Vein endothelial cell (primary cell): ENCODE measurements at places on chromosomes 3 and 15. TPM values are rescaled to one million over a fixed set of nuclear protein-coding genes. Genes with fewer than 3 reads are reported as not detected.

Gene ZIC4
- total RNA-seq: under 0.01 TPM in 1 of 2 replicates, not detected in the other

Gene CGNL1
- total RNA-seq: 20.2 and 23.8 TPM in 2 replicates

Gene SOX2
- not detected in 2 replicates for total RNA-seq

Gene TMEM212
- not detected in 2 replicates for total RNA-seq

Gene ANKRD34C
- total RNA-seq: not detected in 2 replicates

Gene NOX5
- total RNA-seq: 0.33 TPM in 1 of 2 replicates, not detected in the other

Gene KLHL40
- total RNA-seq: not detected in 2 replicates

Gene SAMD7
- not detected in 2 replicates for total RNA-seq

Gene HAUS2
- total RNA-seq: 27.8 and 42.8 TPM in 2 replicates

Gene CCR9
- not detected in 2 replicates for total RNA-seq

Gene PRSS50
- not detected in 2 replicates for total RNA-seq

Gene TMEM44
- total RNA-seq: 40.8 and 55.5 TPM in 2 replicates

Gene DLEC1
- under 0.01 TPM in 1 of 2 replicates, not detected in the other for total RNA-seq

Gene ARNT2
- total RNA-seq: under 0.01 and 0.76 TPM in 2 replicates

Gene GLDN
- total RNA-seq: not detected in 2 replicates

Gene LSAMP
- total RNA-seq: 0.10 and 0.33 TPM in 2 replicates

Gene CAMK2N2
- not detected in 2 replicates for total RNA-seq

Gene GP9
- not detected in 2 replicates for total RNA-seq

Gene RLBP1
- not detected in 2 replicates for total RNA-seq

Gene MUC20
- 0.38 and 2.0 TPM in 2 replicates for total RNA-seq

Gene KCNAB1
- 0.19 and 0.33 TPM in 2 replicates for total RNA-seq

Gene CD200
- total RNA-seq: 10.2 and 14.7 TPM in 2 replicates

Gene APH1B
- 14.4 and 17.8 TPM in 2 replicates for total RNA-seq

Gene CHRNA7
- total RNA-seq: 0.33 and 1.4 TPM in 2 replicates

Gene MESP1
- total RNA-seq: 0.10 and 0.33 TPM in 2 replicates

Gene GADL1
- total RNA-seq: 0.48 and 0.65 TPM in 2 replicates

Gene TMCO5A
- total RNA-seq: not detected in 2 replicates

Gene IL17RE
- 0.33 and 0.57 TPM in 2 replicates for total RNA-seq

Gene ZNF639
- 46.1 and 51.9 TPM in 2 replicates for total RNA-seq

Gene COL8A1
- total RNA-seq: 174 and 860 TPM in 2 replicates

Gene SERF2
- total RNA-seq: 444 and 550 TPM in 2 replicates

Gene ZBTB20
- total RNA-seq: 22.8 and 29.4 TPM in 2 replicates

Gene SLC12A1
- total RNA-seq: not detected in 2 replicates

Gene SLC51B
- total RNA-seq: not detected in 2 replicates

Gene FBLN2
- total RNA-seq: 1.2 and 7.5 TPM in 2 replicates

Gene MYZAP
- 12.7 and 14.4 TPM in 2 replicates for total RNA-seq
